ENCODE measurements at places on chromosomes 2 and 18. TPM values are rescaled to one million over a fixed set of nuclear protein-coding genes. Genes with fewer than 3 reads are reported as not detected.

DNA sequence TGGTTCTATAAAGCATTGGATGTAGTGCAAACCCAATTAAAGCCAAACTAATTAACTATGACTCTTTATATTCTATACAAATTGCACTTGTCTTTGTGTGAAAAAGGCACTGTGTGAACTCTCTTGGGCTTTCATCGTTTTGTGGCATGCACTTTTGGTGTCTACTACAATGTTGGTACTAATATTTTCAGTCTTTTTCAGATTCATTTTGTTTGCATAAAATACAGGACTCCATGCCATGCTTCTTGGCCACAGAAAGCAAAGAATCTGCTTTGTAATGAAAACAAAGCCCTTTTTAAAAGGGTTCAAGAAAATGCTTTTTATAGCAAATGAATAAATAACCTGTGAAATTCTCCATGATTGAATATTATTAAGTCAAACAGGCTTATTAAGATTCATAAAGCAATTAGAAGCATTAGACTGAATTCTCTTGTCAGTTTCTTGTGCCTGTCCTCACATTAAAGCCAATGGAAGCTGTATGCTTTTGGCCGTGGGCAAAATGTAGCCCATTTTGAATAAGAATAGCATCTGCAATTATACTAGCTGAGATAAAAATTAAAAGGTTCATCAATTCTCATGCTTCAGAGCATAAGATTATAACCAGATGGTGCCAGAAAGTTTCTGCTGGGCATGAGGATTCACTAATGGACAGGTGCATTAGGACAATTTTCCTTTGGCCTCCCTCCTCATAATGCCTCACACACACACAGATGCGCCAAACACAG lies 1665.2 kb downstream of the SUCLG1 start:
- DNase-seq = no peak

Gene DYNC1I2
- polyA plus RNA-seq = 113 TPM

Gene TRIM54
- 50.5 TPM for polyA plus RNA-seq

DNA sequence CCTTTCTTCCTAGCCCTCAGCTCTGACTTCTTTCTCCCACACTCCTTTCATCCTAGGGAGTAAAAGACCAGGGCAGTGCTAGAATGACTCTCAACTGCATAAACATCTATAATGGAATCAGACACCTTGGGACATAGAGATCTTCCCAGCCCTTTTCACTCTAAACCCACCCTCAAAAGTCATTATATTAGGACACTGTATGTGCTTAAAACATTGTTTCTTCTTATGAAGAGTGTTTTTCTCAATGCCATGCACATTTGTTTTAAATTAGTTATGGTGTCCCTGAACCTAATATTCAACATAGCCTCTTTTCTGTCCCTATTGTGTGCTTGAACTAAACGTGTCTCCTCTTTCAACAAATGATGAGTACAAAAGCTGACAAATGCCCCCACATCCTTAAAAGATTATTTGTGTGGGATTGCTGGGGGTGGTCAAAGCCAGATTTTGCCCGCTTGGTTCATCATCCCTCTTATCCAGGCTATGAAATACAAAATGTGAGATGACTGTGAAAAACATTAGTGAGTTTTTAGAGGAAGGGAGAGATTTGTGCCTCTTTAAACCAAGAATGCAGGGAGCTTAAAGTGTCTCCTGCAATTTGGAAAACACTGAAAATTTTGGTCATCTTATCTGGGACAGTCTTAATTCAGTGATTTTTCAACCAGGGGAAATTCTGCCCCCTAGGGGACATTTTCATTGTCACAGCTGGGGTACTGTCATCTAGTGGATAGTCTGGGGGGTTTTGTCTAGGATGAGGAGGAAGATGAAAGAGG lies 29.0 kb downstream of the SERPINB5 start:
- no peak for DNase-seq

GRCh38 chr2:69196327-69197117 lies 183.5 kb downstream of the ANTXR1 start:
- DNase-seq = no peak

- DNase-seq = no peak
Measured at GRCh38 chr2:42117923-42118753, 51.0 kb upstream of the EML4 start.

Gene VWC2L
- not detected for polyA plus RNA-seq

Gene HOXD3
- 2.4 TPM for polyA plus RNA-seq

DNA sequence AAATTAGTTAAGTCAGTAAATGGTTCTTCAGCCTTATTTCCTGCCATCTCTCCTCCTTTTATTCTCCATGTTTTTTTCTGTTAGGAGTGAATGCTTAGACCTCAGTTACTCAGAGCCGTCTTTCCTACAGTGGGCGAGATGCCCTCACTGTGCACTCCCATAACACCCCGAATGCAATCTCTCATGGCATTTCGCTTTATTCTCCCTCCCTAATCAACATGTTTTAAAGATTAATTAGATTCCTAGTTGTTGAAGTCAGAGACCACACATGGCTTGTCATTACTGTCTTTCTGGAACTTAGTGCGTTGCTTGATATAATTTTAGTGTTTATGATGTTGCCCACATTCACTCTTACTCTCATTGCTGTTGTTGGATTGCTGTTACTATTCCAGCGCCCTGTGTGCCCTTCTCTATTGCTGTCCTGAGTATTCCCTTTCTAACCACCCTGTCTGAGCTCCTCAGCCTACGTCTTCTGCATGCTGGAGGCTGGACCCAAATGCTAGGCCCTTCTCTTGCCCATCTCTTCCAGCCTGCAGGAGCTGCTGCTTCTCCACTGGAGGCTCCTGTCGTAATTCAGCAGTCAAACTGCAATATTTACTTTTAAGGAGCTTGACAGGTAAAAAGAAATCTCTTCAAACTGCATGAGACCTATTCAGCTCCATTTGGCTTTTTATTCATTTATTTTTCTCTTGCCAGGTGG lies 99.3 kb downstream of the MAP2 start:
- no peak for DNase-seq

DNA sequence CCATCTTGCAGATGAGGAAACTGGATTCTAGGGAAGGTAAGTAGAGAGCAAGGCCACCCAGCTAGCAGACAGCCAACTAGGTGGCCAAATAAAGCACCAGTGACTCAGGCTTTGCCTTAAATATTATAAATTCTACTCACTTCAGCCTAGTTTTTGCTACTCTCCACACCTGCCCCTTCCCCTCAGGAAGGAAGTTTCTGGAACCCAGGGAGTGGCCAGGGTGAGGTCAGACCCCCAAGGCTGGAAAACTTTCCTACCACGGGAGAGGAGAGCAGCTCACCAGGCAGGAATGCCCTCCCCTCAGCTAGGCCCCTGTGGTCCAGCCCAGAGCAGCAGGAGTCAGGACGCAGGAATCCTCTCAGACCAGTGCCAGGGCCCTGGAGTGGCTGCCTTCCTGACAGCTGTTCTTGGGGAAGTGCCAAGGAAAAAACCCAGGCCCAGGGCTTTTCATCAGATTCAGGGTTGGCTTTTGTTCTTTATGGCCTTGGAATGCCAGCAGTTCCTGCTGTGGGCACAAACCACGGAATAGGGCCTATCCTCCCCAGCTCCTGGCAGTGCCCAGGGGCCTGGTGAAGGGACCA lies 5.1 kb upstream of the PAX8 start:
- no peak for DNase-seq

Gene PAX8
- polyA plus RNA-seq = 18.1 TPM

- DNase-seq = no peak
Measured at GRCh38 chr2:143463719-143464118, 334.5 kb downstream of the ARHGAP15 start.

DNA sequence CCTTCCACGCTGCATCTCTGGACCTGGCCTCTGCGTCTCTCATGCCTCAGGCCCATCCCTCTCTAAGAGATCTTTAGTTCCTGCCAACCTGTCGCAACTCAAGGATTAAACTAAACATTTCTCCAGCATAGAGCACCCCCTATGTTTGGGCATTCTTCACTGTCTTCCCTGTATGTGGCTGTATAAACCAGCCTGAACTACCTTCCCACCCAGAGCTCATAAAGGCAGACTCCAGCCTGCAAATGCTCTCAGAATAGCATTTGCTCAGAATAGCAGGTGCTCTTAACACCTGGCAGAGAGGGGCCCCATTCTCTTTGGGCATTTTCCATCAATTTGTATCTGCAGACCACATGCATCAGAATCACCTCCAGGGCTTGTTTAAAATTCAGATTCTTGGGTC lies 83.4 kb downstream of the EHD3 start:
- no peak for DNase-seq

GRCh38 chr18:75211953-75212750 lies 1.6 kb downstream of the TSHZ1 start:
- DNase-seq = peak; percentile 66

Gene ABHD1
- 0.25 TPM for polyA plus RNA-seq

Gene TANC1
- polyA plus RNA-seq = 25.8 TPM

DNA sequence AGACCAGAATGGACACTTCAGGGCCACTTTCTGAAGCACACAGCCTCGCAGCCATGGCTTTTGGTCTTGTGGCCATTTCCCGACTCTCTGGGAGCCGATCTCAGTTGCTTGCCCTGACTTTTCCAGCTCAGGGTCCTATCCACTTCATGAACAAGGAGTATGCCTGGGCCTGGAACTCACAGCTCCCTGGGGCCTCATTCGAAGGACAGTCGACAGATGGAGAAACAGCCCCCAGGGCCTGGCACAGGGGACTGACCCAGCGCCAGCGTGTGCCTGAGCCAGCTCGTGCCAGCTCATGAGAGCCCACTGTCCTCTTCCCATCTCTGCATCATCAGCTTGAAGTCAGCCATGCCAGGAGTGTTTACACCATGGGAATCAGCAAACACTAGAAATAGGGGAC lies 134.6 kb upstream of the GPC1 start:
- DNase-seq = no peak

Gene MTIF2
- polyA plus RNA-seq = 33.7 TPM

DNA sequence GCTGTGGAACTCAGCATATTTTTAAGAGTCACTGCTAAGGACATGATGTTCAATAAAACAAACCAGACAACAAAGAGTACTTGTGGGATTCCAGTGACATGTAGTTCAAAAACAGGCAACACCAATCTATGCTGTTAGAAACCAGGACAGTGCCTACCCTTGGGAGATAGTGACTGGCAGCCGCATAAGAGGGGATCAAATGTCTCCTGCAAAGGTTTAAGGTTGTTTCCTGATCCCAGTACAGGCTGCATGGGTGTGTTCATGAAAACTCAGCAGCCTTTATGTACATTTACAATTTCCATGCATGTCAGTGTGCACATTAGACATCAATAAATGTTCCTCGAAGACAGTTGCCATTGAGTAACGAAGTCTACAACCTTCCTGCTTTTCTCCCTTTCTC lies 183.8 kb downstream of the PID1 start:
- DNase-seq = no peak

GRCh38 chr18:46767217-46767616 lies 10.4 kb upstream of the ST8SIA5 start:
- DNase-seq = no peak

Gene ACVR1C
- polyA plus RNA-seq = 0.15 TPM

DNA sequence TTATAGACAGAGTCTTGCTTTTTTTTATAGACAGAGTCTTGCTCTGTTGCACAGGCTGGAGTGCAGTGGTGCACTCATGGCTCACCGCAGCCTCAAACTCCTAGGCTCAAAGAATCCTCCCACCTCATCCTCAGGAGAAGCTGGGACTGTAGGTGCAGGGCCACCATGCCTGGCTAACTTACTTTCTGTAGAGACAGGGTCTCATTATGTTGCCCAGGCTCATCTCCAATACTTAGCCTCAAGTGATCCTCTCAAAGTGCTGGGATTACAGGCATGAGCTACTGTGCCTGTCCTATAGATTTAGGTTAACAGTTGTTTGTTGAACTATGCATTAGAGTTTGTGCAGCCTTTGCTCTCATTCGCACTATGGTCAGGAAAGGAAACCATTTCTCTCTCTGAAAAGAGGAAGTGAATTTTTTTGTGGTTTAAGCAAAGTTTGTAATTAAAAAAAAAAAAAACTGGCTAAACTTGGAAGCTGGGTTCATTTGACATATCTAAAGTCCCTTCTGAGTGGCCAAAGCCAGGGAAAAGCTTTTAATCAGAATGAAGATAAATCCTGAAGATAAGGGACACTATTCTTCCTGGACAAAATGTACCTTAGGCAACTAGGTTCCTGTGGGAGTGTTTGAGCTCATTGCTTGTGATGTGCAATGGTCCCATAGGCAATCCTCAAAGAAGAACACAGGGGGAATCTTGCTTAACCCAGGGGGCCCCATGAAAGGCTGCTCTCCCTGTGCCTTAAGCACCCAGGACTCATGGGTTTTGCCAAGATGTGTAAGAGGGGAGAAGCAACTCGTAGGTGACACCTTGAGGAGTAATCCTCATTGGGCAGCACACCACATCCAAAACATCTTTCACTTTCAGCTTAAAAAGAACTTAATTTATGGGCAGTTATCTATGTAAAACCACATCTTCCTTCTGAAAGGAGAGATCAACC lies 201.7 kb downstream of the MREG start:
- DNase-seq = no peak

Gene NT5C1B
- polyA plus RNA-seq = 0.40 TPM

- no peak for DNase-seq
Measured at GRCh38 chr2:54279385-54279784, 23.4 kb upstream of the TSPYL6 start.

- no peak for DNase-seq
Measured at GRCh38 chr2:130393318-130393910, 37.6 kb downstream of the PTPN18 start.

GRCh38 chr2:153766415-153766814 lies 105.3 kb upstream of the GALNT13 start:
- DNase-seq = no peak

Gene GPR55
- not detected for polyA plus RNA-seq

Gene FAHD2B
- polyA plus RNA-seq = 8.2 TPM

- no peak for DNase-seq
Measured at GRCh38 chr2:224261326-224261725, 140.6 kb downstream of the FAM124B start.

- no peak for DNase-seq
Measured at GRCh38 chr2:70743677-70744076, 24.3 kb downstream of the ADD2 start.

DNA sequence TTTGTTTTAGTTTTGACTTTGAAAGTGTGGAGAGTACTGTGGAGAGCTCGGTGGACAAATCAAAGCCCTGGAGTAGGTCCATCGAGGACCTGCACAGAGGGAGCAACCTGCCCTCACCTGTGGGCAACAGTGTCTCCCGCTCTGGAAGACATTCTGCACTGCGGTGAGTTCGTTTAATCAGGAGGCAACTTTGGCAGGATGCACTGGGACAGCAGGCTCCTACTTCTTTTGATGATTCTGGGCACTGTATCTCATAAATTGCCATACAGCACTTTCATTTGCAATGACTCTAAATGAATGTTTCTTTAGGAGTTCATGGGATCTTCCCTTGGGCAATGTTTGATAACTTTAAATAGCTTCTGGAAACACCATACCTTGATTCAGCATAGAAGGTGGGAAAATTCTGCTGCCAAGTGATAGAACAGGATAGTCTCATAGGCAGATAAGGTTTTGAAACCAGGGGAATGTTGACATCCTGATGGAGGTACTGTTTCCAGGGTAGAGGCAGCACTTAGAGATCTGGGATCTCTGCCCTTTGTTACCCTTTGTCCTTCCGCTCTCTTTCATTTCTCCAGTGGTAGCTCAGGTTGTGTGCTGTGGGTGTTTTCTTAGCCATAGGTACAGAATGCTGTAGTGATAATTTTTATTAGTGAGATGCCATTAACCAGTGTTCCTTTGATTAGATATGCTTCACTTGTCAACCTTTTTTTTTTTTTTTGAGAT lies 156.2 kb downstream of the PRPF40A start:
- no peak for DNase-seq

GRCh38 chr2:222423632-222424275 lies 589 bp upstream of the SGPP2 start:
- no peak for DNase-seq

- DNase-seq = peak; percentile 51
Measured at GRCh38 chr18:10148189-10148929, 234.5 kb downstream of the VAPA start.
